ENCODE measurements at places on chromosomes 3 and 15. TPM values are rescaled to one million over a fixed set of nuclear protein-coding genes. Genes with fewer than 3 reads are reported as not detected.

TYRO3 gene
- 14.4 TPM for total RNA-seq

CELF6 gene
- total RNA-seq = 0.37 TPM

ROPN1 gene
- total RNA-seq = not detected

IGSF11 gene
- total RNA-seq = not detected

CGNL1 gene
- total RNA-seq = 1.5 TPM

SLC28A1 gene
- total RNA-seq = 0.12 TPM

TNIK gene
- total RNA-seq = 23.7 TPM

SPATA16 gene
- total RNA-seq = not detected

Measured in uterine smooth muscle cell (primary cell).